ENCODE measurements at places on chromosomes 4 and X.

DNA sequence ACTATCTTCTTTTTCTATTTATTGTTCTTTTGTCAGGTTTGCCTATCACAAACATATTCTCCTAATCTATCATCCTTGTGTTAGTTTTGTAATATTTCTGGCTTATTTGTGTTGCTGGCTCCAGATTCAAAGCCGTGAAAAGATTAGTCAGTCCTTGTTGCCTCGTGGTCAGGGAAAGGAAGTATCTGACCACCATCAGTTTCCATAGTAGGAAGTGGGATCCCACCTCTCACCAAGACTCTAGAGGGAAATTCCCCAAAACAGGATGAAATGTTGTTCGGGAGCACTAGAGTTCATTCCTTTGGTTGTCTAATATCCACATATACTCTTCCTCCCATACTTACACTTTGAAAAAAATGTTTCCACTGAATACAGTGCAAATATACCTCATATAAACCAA lies 131.0 kb upstream of the HUWE1 start:
- no peak for DNase-seq

- DNase-seq = no peak
Observed at GRCh38 chr4:150816491-150816890, 198.6 kb downstream of the LRBA start.

- no peak for DNase-seq
Observed at GRCh38 chr4:122959441-122959840, 37.0 kb upstream of the NUDT6 start.

DNA sequence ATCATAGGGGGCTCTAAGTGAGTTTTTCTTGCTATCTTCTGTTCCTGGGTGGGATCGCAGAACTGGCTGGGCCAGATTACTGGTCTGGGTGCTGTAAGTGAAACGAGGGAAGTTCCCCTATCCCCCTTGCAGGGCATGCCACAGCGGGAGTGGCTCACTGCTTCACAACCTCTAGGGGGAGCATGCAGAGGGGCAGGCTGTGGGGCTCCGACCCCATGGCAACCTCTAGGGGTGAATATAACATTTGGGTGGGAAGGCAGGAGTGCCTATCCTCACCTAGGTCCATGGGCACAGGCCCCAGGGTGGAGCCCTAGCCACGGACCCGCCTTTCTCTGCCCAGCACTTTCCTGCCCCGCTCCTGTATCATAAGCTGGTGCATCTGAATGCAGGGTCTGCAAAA lies 1.7 kb upstream of the RRAGB start:
- no peak for DNase-seq

GRCh38 chr4:109944591-109944990 lies 31.9 kb downstream of the EGF start:
- no peak for DNase-seq

DNA sequence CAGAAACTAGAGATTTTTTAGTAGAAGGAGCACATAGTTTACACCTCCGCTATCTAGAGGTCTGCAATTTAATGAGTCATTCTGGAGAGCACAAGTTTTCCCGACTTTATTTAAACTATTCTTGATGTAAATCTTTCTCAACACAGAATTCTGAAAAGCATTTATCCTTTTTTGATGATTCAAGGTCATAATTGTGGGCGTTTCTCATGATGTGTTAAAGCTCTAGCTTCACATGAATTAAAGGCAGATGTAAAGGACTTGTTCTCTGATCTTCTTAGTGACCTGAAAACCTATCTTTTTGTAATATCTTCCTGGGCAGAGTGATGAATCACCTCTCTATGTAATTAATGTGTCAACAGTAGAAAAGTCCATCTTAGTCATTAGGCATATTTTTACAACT lies 128.8 kb downstream of the COMMD8 start:
- no peak for DNase-seq

- no peak for DNase-seq
Observed at GRCh38 chr4:80806472-80806871, 224.0 kb upstream of the BMP3 start.

DNA sequence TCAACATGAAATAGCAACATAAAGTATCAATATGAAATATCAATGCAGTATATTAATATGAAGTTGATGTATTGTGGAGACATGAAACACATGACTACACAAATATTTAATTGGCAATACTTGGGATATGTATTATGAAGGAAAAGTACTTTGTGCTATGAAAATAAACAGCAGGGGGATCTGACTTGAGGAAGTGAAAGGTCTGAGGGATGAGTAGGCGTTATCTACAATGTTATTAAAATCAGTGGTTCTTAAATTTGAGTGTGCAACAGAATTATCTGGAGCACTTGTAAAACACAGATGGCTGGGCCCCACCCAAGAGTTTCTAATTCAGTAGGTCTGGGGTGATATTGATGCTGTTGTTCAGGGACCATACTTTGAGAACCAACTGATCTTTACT lies 27.4 kb upstream of the ARX start:
- DNase-seq = no peak

GRCh38 chrX:111355523-111356115 lies 56.4 kb downstream of the DCX start:
- no peak for DNase-seq

DNA sequence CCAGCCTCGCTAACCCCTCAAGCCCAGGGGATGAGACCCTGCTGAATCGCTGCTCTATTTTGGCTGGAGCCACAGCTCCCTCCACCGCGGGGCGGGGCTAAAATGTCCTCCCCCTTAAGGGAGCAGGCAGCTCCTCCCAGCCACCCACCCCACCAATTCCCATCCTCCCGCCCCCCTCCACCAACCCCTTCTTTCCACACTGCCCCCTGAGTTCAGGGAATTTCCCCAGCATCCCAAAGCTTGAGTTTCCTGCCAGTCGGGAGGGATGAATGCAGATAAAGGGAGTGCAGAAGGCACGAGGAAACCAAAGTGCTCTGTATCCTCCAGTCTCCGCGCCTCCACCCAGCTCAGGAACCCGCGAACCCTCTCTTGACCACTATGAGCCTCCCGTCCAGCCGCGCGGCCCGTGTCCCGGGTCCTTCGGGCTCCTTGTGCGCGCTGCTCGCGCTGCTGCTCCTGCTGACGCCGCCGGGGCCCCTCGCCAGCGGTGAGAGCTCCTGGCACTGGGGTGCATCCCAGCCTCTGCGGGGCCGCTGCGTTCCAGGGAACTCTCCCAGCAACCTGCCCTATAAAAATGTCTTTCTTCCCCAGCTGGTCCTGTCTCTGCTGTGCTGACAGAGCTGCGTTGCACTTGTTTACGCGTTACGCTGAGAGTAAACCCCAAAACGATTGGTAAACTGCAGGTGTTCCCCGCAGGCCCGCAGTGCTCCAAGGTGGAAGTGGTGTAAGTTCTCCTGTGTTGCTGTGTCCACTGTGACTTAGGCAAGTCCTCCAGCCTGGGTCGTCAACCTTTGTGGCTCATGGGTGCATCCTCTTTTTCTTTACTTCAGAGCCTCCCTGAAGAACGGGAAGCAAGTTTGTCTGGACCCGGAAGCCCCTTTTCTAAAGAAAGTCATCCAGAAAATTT lies at the start of gene CXCL6:
Gene CXCL6 (plus strand): TSS at position 306 of the 907 bp plus-strand sequence. CDS start 73 bp downstream, at position 379.
- no peak for DNase-seq

GRCh38 chr4:182297659-182298058 lies 54.5 kb downstream of the TENM3 start:
- DNase-seq = no peak

GRCh38 chr4:163536091-163536490 lies 41.6 kb downstream of the TMA16 start:
- no peak for DNase-seq

GRCh38 chr4:164501074-164501473 lies 252.9 kb upstream of the SMIM31 start:
- DNase-seq = no peak

- no peak for DNase-seq
Observed at GRCh38 chr4:136562834-136563233, 969.5 kb downstream of the PCDH18 start.

GRCh38 chr4:119493886-119494285 lies 134.7 kb downstream of the PDE5A start:
- DNase-seq = no peak

DNA sequence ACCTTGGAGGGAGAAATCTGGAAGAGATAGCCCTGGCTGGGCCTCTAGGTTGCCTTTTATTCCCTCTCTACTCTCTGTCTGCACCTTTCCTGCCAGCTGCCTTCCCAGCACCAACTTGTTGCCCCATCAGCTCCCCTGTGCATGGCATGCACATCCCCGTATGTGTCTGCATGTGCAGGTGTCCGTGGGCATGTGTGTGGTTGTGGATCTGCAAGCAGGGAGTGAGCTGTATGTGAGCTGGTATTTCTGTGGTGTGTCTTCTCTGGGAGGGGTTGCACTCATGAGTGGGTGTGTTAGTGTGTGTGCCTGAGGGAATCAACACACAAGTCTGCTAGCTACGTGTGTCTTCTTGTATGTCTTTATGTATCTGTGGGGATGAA lies 9.9 kb downstream of the L1CAM start:
- DNase-seq = no peak
